ENCODE measurements at places on chromosomes 12 and 14.
A peak's percentile ranks its signal among the peaks of the same experiment; 100 is the strongest.

GRCh38 chr12:12985817-12986408 is 14.2 kb downstream of the HEBP1 start:
- DNase-seq = peak; percentile 26

DNA sequence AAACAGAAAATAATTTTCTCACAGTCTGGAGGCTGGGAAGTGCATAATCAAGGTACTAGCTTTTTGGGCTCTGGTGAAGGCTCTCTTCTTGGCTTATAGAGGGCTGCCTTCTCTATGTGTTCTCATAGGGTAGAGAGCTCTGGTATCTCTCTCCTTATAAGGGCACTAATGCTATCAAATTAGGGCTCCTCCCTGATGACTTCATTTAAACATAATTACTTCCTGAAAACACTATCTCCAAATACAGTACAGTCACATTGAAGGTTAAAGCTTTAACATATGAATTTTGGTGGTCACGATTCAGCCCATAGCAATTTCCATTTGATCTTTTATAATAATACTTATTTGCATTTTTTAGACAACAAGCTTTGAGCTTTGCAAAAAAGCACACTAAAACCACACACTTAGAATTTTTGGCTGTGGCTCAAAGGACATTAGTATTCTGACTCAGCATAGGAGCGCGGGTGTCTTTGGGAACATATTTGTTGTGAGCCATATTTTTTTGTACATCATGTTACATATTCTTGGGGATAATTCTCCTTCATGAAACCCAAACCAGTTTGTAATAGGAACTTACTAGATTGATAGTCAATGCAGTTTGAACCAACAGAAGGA is 808.1 kb upstream of the FBXO33 start:
- no peak for DNase-seq

- no peak for DNase-seq
Observed at GRCh38 chr12:4789776-4790175, 69.6 kb downstream of the GALNT8 start.

DNA sequence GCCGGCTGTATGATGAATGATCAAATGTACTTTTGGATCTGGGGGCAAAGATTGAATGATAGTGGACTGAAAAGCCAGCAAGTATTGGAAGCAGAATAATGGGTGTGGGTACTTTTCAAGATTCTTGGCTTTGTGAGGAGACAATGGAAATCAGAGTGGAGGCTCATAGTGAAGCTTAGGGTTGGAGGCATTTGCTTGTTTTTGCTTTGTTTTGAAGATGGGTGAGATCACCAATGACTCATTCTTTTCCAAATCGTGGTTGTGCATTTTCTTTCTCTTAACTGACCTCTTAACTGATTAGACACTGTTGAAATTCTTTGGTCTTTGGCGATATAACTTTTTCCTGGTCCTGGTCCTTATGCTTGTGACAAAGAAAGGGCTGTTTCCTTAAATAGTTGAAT is 54.4 kb downstream of the PELI2 start:
- DNase-seq = no peak

Measured in NCI-H1694 treated with DMSO at 0.1 percent for 48 hours (cell line).